ENCODE measurements at places on chromosomes 7 and 10.

DNA sequence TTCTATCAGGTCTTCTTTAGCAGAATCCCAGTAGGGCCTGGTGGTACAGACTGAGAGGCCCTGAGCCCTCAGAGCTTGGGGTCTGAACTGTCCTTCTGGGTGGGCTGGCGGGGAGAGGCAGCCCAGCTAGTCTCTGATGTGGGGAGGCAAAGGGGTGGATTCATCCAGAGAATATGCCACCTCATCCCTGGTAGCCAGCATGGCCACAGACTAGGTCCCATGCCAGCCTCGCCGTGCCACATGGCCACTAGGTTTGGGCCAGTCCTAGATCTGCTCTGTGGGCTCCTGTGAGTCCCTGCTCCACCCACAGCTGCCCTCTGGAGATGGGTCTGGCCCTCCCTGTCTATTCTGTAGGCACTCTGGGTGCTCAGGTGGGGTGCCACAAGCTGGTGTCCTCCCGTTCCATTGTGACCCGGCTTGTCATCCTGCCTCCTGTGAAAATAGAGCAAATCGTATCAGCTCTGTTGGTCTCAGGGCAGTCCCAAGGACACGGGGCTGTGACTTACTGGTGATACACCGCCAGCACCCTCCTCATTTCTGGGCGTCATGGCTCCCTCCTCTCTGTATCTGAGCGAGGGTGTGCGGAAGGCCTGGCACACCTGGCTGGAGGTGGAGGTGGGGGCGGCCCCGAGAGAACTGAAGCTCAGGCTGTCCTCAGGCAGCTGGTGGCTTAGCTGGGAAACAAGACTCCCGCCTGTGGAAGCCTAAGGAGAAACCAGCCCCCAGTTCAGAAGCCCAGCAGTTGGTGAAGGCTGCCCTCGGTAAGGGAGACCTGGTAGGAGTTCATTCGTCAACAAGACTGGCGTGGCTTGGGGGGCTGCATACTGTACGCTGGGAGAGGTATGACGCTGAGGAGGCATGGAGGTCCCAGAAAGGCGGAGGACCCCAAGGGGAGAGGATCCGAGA, 33.3 kb downstream of the UNC5B start:
- no peak for DNase-seq

GRCh38 chr10:98309366-98310355, 41.7 kb upstream of the LOXL4 start:
- DNase-seq: no peak

DNA sequence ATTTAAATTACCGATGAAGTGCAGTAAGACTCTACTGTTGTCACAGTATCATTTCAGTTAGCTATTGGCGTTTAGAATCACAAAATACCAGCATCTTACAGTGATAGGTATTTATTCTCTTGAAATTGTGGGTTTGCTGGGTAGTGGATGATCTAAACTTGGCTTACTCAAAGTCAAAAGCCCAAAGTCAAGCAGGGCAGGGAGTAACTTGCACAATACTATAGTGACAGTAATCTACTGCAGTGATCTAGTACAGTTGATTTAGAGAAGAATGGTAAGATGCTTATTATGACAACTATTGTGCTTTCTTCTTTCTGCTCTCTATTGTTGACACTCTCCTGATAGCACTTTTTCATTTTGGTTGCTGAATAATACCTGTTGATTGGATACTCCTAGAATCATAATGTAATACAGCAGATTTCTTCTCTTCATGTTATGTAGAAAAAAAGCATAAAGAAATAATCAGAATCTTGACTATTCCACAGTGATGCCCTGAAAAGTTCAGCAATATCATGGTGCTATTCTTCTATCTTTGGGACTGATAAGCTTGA, 10.0 kb downstream of the BTRC start:
- no peak for DNase-seq

DNA sequence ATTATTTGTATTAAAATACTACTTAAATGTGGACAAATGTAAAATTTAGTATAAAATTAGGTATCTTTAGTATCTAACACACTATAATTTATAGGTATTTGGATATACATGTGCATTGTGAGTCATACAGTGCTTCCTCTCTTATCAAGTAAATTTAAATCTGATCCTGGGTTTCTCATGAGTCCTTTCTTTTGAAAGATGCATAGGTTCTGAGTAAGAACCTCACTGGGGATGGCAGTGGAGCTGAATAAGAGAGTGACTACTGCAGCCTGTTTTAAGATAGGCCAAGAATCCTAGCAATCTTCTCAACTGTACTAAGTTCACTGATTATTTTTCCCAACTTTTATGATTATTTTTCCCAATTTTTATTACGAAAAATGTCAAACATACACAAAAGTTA, 16.2 kb downstream of the CEP55 start:
- no peak for DNase-seq

- DNase-seq: no peak
Observed at GRCh38 chr7:156232931-156233705, 407.5 kb upstream of the RNF32 start.

DNA sequence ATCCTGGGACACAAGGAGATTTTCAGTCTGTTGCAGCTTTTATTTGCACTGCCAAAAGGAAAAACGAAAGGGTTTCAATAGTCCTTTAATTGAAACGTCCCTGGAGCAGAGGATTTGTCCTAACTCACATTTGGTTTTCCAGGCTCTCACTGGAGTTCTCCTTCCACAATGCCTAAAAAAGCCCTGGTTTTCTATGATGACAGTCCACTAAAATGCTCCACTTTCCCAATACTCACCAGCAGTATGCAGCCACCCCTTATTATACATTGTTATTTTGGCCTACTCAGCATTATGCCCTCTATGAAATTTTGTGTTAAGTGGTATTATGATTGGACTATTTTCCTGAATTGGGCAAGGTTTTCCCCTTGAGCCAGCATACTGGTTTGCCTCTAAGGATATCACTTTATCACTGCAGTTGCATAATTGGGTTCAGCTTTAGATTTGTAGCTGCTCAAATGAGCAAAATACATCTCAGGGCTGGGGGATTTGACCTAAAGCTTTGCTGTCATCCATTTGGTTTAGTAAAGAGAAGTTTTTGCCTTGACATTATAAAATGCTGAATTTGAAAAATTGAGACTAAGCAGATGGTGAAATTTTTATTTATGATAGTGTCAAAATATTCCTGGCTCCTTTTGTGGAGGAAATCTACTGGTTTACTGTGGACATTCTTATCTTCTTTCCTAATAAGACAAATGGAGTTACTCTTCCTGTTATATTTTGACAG, 239.2 kb downstream of the RNLS start:
- DNase-seq: no peak

DNA sequence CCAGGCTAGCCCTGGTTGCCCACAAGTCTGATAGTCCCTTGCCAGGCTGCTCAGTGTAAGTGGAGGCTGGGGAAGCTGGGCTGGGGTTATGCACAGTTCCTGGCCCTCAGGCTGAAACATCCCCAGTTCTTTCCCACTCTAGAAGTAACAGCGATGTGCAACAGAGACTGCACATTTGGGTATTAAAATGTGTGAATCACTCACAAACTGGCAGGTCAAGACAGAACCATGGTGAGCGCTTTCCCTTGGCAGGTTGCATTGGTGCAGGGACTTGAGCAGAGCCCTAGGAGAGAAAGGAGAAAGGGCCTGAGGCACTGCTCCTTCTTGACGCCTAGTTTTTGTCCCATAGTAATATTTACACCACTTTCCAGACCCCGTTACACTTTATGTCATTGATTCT, 56.1 kb upstream of the SLC35B4 start:
- DNase-seq: no peak

GRCh38 chr7:21357151-21358097, 70.5 kb upstream of the SP4 start:
- peak; percentile 31 for DNase-seq

DNA sequence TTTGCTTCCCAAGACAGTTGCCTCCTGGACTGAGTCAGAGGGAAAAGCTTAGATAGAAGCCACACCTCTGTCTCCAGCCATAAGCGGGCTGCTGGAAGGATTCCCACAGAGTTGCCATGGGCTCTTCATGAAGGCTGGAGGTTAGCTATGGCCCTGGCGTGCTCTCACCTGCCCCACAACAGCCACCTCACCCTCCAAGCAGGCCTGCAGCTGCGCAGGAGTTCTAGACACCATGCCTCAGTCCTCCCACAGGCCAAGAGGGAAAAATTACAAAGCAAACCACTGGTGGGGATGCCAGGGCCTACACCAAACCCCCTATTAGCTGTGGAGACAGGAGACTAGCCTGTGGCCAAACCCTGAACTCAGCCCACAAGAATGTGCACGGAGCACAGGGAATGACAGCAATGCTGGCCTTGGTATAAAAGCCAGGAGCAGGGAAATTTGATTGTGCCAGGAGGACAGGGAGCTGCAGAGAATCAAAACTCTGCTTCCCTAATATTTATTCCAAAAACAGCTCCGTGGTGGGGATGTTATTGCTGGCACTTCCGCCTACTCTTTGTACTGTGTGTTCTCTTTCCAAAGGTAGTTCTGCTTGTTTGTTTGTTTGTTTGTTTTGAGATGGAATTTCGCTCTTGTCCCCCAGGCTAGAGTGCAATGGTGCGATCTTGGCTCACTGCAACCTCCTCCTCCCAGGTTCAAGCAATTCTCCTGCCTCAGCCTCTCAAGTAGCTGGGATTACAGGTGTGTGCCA, 60.3 kb upstream of the STK17A start:
- no peak for DNase-seq

- DNase-seq: no peak
Observed at GRCh38 chr10:89371987-89372386, 5.9 kb upstream of the IFIT1B start.

DNA sequence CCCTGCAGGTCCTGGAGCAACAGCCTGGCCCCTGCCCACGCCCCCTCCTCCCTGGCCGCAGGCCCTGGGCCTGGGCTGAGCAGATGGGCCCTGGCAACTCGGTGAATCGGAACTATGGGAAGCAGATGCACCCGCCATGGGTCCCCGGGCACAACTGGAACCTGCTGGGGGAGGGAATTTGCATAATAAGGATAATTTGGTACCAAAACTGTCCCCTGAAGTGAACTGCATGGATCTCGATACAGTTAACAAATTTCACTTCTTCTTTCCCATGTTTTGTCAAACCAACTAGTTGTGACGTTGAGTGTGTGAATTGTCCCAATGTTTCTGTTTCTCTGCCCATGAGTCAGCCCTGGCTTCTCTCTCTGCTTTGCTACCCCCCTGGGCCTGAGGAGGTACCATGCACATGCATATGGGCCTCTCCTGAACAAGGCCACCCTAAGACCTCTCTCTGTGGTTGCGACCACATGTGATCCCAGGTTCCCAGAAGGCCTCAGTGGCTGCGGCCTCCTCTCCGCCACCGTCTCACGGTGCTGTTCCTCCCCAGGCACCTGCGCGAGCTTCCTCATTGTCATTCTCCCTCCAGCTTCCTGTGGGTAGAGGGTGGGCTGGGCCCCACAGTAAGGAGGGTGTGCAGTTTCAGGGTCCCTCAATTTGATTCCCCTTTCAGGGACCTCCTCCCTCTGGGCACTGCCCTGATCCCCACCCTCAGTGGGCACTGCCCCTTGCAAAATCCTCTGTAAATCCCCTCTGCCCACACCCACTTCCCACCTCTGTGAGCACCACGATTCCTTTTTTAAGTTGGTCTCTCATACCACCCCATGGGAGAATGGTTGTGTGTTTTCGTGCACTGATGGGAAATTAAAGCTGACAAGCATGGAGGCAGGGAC, 40.0 kb downstream of the FIGNL1 start:
- DNase-seq: no peak

Measured in GF-D8 (cell line).